ENCODE measurements at places on chromosomes 13 and 19. TPM values are rescaled to one million over a fixed set of nuclear protein-coding genes. Genes with fewer than 3 reads are reported as not detected.
A peak's percentile ranks its signal among the peaks of the same experiment; 100 is the strongest.

- no peaks in the 10 kb centered on the region for H3K27me3 ChIP-seq
- H3K4me3 ChIP-seq, result no peak overlapping the region
- H3K4me1 ChIP-seq, result no peaks in the 10 kb centered on the region
Measured at GRCh38 chr13:48043789-48044503, 6.4 kb downstream of the NUDT15 start.

GRCh38 chr13:51481656-51482055 lies 28.8 kb upstream of the INTS6 start:
- no peaks in the 10 kb centered on the region for H3K27me3 ChIP-seq
- H3K4me1 ChIP-seq, result no peaks in the 10 kb centered on the region
- no peaks in the 10 kb centered on the region for H3K36me3 ChIP-seq
- H3K4me3 ChIP-seq, result no peak overlapping the region

GRCh38 chr19:29837448-29837981 lies 25.7 kb downstream of the CCNE1 start:
- H3K4me1 ChIP-seq, result no peaks in the 10 kb centered on the region
- no peak overlapping the region for H3K4me3 ChIP-seq
- DNase-seq, result no peak
- no peaks in the 10 kb centered on the region for H3K36me3 ChIP-seq
- no peaks in the 10 kb centered on the region for H3K27me3 ChIP-seq

GRCh38 chr13:100235311-100235901 lies 146.5 kb downstream of the PCCA start:
- H3K27me3 ChIP-seq, result no peaks in the 10 kb centered on the region
- no peaks in the 10 kb centered on the region for H3K36me3 ChIP-seq
- DNase-seq, result no peak
- H3K4me3 ChIP-seq, result no peak overlapping the region
- H3K4me1 ChIP-seq, result no peaks in the 10 kb centered on the region

GRCh38 chr13:47033216-47033615 lies 136.4 kb upstream of the HTR2A start:
- DNase-seq, result no peak
- no peak overlapping the region for H3K27ac ChIP-seq
- no peaks in the 10 kb centered on the region for H3K4me1 ChIP-seq
- no peaks in the 10 kb centered on the region for H3K36me3 ChIP-seq
- no peak overlapping the region for H3K4me3 ChIP-seq

- peak; percentile 100 for DNase-seq
- no peaks in the 10 kb centered on the region for H3K36me3 ChIP-seq
- H3K4me3 ChIP-seq, result peak overlapping the region; percentile 46
- no peaks in the 10 kb centered on the region for H3K27me3 ChIP-seq
- H3K27ac ChIP-seq, result peak overlapping the region; percentile 80
- H3K4me1 ChIP-seq, result no peaks in the 10 kb centered on the region
Measured at GRCh38 chr19:6199240-6199994, 64.0 kb downstream of the ACSBG2 start.

DNA sequence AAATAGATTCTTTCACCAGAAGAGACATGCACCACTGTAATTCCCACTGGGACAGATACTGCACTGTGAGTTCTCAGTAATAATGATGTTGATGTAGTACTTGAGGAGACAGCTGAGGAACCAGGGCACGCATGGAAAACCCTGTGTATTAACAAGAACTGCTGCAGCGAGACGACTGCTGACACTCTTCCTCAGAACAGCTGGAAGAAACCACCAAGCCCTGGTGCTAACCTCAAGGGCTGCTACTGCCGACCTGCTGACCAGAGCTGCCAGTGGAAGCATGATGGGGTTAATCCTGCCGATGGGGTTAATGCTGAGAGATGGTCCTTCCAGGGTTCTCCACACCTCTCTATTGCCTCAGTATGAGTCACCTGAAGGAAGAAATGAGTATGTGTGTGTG lies 45.6 kb downstream of the EDNRB start:
- no peaks in the 10 kb centered on the region for H3K36me3 ChIP-seq
- no peak for DNase-seq
- H3K27ac ChIP-seq, result no peak overlapping the region
- no peaks in the 10 kb centered on the region for H3K27me3 ChIP-seq

- H3K36me3 ChIP-seq, result no peaks in the 10 kb centered on the region
- H3K4me3 ChIP-seq, result no peak overlapping the region
- no peaks in the 10 kb centered on the region for H3K4me1 ChIP-seq
- no peak for DNase-seq
- peaks cover 3% of the 10 kb centered on the region for H3K27me3 ChIP-seq
Measured at GRCh38 chr19:39692822-39693221, 11.5 kb upstream of the LGALS14 start.

GRCh38 chr13:72290962-72291681 lies 424.1 kb upstream of the DACH1 start:
- H3K4me1 ChIP-seq, result no peaks in the 10 kb centered on the region
- no peaks in the 10 kb centered on the region for H3K36me3 ChIP-seq
- no peaks in the 10 kb centered on the region for H3K27me3 ChIP-seq
- no peak overlapping the region for H3K27ac ChIP-seq
- no peak overlapping the region for H3K4me3 ChIP-seq

- DNase-seq, result no peak
- H3K4me1 ChIP-seq, result no peaks in the 10 kb centered on the region
- no peak overlapping the region for H3K4me3 ChIP-seq
- no peaks in the 10 kb centered on the region for H3K36me3 ChIP-seq
- no peaks in the 10 kb centered on the region for H3K27me3 ChIP-seq
Measured at GRCh38 chr13:84038001-84038400, 155.7 kb upstream of the SLITRK1 start.

DNA sequence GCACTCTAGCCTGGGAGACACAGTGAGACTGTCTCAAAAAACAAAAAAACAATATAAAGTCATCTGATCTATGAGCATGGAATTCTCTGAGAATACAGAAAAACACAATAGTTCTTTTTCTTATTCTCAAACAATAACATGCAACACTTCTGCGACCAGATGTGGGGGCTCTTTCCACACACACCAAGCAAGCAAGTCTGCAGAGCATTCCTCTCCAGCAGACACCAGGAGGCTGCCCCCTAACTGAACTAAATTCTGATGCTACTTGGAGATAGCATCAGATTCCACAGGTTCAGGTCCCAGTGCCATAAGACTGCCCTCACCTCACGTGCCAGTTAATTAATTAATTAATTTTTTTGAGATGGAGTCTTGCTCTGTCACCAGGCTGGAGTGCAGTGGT lies 27.7 kb downstream of the ZNF101 start:
- H3K4me3 ChIP-seq, result no peak overlapping the region
- H3K27ac ChIP-seq, result no peak overlapping the region
- no peaks in the 10 kb centered on the region for H3K4me1 ChIP-seq
- no peaks in the 10 kb centered on the region for H3K36me3 ChIP-seq
- H3K27me3 ChIP-seq, result no peaks in the 10 kb centered on the region
- DNase-seq, result no peak

- peak within 1 kb of the TSS; percentile 66 for H3K4me3 ChIP-seq
- no peaks in the 10 kb centered on the region for H3K36me3 ChIP-seq
- H3K27ac ChIP-seq, result peak within 1 kb of the TSS; percentile 100
- H3K4me1 ChIP-seq, result no peaks in the 10 kb centered on the region
- DNase-seq, result peak; percentile 87
Measured at GRCh38 chr19:1248139-1248785, at the start of gene MIDN. Gene MIDN, plus strand, starts transcription at chr19:1248583. Its CDS starts 1,714 bp downstream, at chr19:1250297.

DNA sequence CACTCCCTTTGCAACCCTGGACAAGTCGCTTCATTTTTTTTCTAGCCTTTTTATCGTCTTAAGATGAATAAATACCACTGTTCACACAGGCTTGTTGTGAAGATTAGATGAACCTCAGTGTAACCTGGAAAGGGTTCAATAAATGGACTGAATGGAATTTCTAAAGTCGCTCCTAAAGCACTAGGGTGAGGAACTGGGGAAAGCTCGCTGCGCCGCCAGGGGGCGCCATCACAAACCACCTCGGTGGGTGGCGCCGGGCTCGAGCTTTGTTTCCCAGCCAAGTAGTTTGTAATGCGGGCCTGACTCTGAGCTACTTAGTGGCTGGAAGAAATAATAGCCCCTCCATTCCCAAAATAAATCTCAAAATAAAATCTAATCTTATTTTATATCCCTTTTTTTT lies 2.2 kb upstream of the CEACAM6 start:
- H3K4me3 ChIP-seq, result no peak overlapping the region
- no peaks in the 10 kb centered on the region for H3K4me1 ChIP-seq
- no peaks in the 10 kb centered on the region for H3K27me3 ChIP-seq
- H3K27ac ChIP-seq, result no peak overlapping the region
- no peak for DNase-seq

DNA sequence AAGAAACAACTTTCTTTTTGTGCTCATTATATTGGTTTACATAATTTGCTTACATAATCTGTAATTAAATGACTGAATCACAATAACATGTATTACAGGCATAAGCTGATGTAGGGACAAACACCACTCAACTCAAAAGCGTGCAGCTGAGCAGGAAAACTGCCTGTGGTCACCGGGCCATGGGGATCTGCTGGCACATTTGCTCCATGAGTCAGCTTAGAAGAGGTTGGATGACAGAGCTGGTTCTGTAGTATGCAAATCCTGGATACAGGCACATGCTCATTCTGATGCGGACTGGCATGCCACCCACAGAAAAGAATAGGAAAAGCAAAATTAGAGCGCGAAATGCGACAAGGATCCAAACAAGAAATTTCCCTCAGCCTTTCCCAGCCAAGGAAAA lies 128.6 kb downstream of the USP12 start:
- H3K27ac ChIP-seq, result no peak overlapping the region
- peak; percentile 23 for DNase-seq
- no peaks in the 10 kb centered on the region for H3K27me3 ChIP-seq

- H3K27me3 ChIP-seq, result no peaks in the 10 kb centered on the region
- DNase-seq, result peak; percentile 54
- H3K4me3 ChIP-seq, result peak overlapping the region; percentile 49
- H3K27ac ChIP-seq, result peak overlapping the region; percentile 50
Measured at GRCh38 chr13:52127783-52128702, 830 bp downstream of the NEK5 start.

DNA sequence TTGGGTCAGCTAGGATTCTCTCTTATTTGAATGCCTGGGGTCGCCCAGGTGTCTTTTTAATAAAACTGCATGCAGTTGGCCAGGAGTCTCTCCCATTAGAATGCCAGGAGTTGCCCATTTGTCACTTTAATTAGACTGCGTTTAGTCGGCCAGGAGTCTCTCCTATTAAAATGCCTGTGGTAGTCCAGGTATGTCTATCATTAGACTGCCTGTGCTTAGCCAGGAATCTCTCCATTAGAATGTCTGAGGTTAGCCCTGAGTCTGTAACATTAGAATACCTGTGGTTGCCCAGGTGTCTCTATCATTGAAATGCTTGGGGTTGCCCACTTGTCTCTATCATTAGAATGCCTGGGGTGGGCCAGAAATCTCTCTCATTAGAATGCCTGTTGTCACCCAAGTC lies 1470.9 kb downstream of the UQCRFS1 start:
- H3K27me3 ChIP-seq, result no peaks in the 10 kb centered on the region
- H3K27ac ChIP-seq, result no peak overlapping the region
- DNase-seq, result no peak
- no peak overlapping the region for H3K4me3 ChIP-seq
- no peaks in the 10 kb centered on the region for H3K36me3 ChIP-seq
- H3K4me1 ChIP-seq, result no peaks in the 10 kb centered on the region

DNA sequence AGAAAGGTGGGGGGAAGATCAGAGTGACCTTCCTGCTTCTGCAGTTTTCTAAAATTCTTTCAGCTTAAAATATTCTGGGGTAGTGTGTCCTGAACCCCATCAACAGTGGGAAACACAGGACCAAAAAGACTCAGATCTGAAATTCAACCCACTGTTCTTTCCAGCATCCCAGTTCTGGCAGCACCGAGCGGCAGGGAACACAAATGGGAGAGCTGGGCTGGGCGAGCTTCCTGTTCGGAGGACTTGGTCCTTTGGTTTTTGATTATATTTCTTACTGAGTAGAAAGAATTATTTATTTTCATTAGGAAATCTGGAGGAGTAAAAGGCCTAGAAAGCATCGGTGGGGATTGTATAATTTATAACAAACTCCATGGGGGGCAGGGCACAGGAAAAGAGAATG lies 239.1 kb downstream of the COG6 start:
- H3K4me3 ChIP-seq, result no peak overlapping the region
- H3K27me3 ChIP-seq, result no peaks in the 10 kb centered on the region
- no peak for DNase-seq
- no peaks in the 10 kb centered on the region for H3K36me3 ChIP-seq
- H3K4me1 ChIP-seq, result peaks cover 5% of the 10 kb centered on the region

DNA sequence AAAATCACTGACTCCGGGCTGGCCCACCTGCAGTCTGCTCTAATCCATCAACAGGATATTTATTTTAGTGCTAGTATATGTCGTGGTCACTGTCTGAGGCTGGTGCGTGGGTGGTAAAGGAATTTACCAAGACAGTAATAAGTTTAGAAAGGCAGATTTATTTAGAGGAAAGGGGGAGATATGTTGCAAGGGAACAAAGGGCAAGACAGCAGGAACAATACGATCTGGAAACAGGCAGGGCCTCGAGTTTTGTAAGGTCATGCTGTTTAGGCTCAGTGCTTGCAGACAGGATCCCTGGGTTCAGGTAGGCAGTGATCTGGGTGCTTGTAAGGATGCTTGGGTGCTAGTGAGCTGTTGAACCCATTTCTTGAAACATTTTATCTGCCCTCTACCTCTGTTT lies 748.2 kb upstream of the SLITRK5 start:
- H3K27ac ChIP-seq, result no peak overlapping the region
- no peak for DNase-seq
- no peak overlapping the region for H3K4me3 ChIP-seq
- H3K4me1 ChIP-seq, result no peaks in the 10 kb centered on the region
- H3K27me3 ChIP-seq, result no peaks in the 10 kb centered on the region

DNA sequence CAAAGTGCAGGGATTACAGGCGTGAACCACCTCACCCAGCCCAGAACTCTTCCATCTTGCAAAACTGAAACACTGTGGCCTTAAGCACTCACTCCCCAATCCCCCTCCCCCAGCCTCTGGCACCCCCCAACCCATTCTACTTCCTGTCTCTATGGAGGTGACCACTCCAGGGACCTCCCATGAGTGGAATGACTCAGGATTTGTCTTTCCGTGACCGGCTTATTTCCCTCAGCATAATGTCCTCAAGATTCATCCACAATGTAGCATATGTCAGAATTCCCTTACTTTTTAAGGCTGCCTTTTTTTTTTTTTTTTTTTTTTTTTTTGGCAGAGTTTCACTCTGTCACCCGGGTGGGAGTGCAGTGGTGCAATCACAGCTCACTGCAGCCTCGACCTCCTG lies 3.6 kb upstream of the F2RL3 start:
- H3K4me1 ChIP-seq, result no peaks in the 10 kb centered on the region
- H3K4me3 ChIP-seq, result no peak overlapping the region
- H3K27ac ChIP-seq, result no peak overlapping the region
- no peak for DNase-seq
- H3K36me3 ChIP-seq, result no peaks in the 10 kb centered on the region

DNA sequence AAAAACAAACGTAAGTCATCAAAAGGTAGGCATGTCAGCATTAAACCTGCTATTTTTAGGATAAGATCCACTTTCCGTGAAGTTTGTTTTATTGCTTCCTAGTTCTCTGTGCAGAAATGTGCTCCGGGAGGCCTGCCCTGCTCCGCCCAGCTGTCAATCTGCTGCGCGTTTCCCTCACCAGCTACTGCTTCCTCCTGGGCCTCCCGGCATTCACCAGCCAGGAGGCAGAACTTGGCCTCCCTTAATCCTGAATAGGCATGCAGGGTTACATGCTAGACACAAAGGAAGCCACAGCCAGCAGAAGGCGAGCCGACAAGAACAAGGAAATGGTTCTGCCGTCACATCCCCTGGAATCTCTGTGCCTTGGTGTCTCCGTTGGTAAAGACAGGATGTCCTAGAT lies 386.2 kb downstream of the IRS2 start:
- no peaks in the 10 kb centered on the region for H3K4me1 ChIP-seq
- H3K27ac ChIP-seq, result no peak overlapping the region
- H3K36me3 ChIP-seq, result no peaks in the 10 kb centered on the region
- no peak overlapping the region for H3K4me3 ChIP-seq
- no peaks in the 10 kb centered on the region for H3K27me3 ChIP-seq

The RFX1 gene
- total RNA-seq, result 1.5 TPM

The AMER2 gene
- total RNA-seq, result 0.09 TPM

The LRRC4B gene
- 38.0 TPM for total RNA-seq

The CYP4F2 gene
- not detected for total RNA-seq

The STAP2 gene
- total RNA-seq, result 0.29 TPM

The ZNF600 gene
- 14.5 TPM for total RNA-seq

The POSTN gene
- total RNA-seq, result 778 TPM

Measured in uterus (tissue), 4 donors.